ENCODE measurements at places on chromosomes 16 and 17. TPM values are rescaled to one million over a fixed set of nuclear protein-coding genes. Genes with fewer than 3 reads are reported as not detected.
A peak's percentile ranks its signal among the peaks of the same experiment; 100 is the strongest.

Gene ZNF267
- 11.1 TPM for total RNA-seq

- DNase-seq = no peak
Measured at GRCh38 chr17:14747603-14747950, 446.7 kb downstream of the HS3ST3B1 start.

DNA sequence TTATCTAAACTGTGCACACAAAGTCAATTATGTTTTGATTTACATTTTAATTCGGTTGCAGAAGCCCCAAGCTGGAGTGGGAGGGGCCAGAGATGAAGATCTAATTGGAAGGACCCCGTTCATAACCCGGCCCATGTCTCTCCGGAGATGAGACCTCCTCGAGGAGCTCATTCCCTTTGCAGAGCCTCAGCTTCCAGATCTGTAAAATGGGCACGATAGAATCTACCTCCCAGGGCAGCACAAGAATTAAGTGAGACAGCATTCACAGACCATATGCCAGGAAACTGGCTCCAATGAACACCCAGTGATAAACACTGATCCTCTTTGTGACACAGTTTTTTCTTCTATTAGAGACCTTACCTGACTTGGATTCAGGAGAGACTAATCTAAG is 446.5 kb upstream of the CDH5 start:
- no peak for DNase-seq

DNA sequence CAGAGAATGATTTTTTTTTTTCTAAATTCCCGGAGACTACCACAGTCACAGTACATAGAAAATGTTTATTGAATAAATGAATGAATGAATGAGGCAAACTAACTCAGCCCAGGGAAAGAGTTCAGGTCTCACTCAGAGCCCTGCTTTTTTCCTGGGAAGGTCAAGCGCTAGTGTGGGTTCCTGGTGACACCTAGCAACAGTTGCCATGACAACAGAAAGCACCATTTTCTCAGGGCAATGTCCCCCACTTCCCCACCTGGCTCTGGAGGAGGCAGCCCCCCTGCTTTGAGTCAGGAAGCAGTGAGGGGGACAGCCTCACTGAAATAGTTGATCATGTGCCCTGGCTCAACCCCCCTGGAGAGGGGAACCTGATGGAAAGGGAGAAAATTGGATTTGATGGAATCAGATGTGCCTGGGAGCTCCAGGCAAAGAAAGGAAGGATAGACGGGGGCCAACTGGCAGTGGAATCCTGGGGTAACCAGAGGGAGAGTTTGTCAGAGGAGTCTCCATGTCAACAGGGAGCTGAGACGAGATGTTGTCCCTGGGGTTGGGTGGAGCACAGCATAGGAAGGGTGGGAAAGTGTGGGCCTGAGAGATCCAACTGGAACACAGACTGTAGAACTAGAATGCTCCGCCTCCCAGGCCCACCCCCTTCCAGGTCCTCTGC is 242.2 kb upstream of the CCL2 start:
- no peak for DNase-seq

DNA sequence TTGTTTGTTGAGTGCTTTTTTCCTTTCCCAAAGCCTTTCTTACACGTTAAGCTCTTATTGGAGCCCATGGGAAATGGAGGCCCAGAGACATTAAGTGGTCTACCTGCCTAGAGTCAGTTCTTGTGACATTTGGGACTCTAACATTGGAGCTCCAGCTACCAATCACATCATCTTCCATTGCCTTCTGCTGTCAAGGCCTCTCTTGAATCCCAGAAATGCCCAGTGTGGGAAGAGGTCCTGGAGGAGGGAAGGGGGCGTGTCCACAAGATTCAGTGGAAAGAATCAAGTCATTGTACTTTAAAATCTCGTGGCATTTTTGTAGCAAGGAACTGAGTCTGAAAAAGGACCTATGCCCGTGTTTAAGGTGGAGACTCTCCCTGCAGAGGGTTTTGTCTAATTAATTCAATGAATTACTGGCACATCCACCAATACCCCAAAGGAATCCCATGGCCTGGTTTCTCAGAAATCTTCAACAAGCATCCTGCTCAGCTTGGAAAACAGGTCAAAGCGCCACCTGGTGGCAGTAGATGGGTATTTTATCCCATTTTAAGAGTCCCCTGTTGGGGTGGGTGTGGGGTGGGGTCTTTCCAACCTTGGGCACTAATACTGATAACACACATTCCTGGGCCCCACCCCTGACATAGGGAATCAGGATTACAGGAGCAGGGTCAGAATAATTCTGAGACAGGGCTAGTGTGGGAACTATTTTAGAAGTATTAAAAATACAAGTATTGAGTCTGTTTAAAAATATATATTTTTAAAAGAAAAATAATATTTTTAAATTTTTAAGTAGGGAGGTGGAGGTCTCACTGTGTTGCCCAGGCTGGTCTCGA is 24.6 kb downstream of the GPT2 start:
- peak; percentile 47 for DNase-seq

Data from stomach (tissue), 19 donors.